NAMALWA (cell line): ENCODE measurements at places on chromosomes 11 and 22.

GRCh38 chr22:45968003-45968650, 8.8 kb downstream of the WNT7B start:
- DNase-seq, result no peak

- DNase-seq, result no peak
Observed at GRCh38 chr11:17746096-17746495, 11.5 kb downstream of the KCNC1 start.

DNA sequence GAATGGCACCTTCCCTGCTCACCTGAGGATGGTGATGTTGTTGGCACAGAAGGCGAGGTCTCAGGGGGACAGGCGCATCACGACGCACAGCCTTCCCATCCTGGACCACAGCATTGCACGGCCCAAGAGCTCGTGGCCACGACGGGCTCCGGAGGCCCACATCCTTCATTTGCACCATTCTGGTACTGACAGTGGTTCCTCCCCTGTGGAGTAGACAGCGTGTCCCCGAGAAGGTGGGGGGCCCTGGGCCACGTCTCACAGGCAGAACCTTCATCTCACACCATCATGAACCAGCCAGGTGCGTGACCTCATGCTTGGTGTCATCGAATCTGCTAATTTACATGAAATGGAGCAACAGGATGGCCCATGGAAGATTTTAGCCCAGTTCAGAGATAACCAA, 180.0 kb downstream of the CTTN start:
- no peak for DNase-seq

GRCh38 chr11:122359081-122359571, 243.1 kb upstream of the BLID start:
- no peak for DNase-seq

DNA sequence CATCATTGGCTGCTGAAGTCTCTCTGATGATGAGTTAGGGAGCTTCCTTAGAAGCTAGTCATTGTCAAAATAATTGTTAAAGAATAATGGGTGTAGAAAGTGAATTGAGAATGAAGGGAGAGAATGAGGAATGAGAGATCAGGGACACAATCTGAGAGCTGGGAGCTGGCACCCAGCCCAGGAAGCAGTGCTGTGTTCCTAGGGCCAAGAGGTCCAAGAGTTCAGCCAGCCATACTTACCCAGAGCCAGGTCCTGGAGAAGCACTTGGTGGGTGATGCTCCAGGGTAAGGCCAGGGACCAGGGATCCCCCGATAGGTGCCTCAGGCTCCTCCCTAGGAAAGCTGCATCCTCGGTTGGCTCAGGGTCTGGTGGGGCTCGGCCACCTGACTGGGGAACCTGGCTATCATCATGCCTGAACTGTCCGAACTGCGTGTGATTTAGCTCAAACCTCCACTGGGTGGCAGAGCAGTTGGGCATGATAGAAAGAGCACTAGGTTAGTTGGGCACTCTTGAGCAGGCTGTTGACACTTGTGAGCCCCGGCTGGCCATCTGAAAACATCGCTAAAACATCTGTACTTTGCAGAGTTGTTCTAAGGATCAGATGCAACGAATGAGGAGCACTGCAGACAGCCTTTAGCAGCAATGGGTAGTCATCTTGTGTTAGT, 123.9 kb upstream of the NCAM1 start:
- peak; percentile 1 for DNase-seq

GRCh38 chr11:125407046-125407445, 89.0 kb downstream of the FEZ1 start:
- no peak for DNase-seq

- DNase-seq, result peak; percentile 75
Observed at GRCh38 chr11:78045851-78046485, 17.7 kb upstream of the THRSP start.

DNA sequence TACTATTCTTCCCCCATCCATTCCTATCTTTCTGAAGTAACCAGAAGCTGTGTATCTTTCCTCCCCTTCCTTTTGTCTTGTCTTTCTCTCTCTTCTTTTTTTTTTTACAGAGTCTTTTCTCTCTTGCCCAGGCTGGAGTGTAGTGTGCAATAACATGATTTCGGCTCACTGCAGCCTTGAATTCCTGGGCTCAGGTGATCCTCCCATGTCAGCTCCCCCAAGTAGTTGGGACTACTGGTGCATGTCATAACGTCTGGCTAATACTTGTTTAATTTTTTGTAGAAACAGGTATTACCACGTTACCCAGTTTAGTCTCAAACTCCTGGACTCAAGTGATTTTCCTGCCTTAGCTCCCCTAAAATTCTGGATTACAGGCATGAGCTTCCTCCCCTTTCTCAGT, 86.5 kb downstream of the IGLL5 start:
- DNase-seq, result no peak

- DNase-seq, result peak; percentile 31
Observed at GRCh38 chr11:43825217-43825816, 55.3 kb upstream of the ALKBH3 start.

DNA sequence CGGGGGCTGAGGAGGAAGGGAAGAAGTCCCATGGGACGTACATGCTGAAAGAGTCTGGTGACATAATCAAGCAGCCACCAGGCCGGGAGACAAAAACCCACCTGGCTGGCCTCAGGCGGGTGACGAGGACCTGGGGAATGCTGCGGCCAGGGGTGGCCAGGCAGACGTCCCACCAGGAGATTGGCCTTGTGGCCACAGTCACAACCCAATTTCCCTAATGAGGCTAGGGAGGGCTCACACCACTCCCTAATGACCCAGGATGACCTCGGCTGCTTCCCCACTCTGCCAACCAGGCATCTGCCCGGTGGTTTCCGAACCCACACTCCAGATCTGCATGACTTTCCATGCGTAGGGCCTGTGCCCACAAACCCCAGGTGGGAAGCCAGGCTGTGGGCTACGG, 66.9 kb downstream of the SCUBE1 start:
- DNase-seq, result no peak

- DNase-seq, result no peak
Observed at GRCh38 chr11:12359761-12360160, 17.6 kb upstream of the PARVA start.

DNA sequence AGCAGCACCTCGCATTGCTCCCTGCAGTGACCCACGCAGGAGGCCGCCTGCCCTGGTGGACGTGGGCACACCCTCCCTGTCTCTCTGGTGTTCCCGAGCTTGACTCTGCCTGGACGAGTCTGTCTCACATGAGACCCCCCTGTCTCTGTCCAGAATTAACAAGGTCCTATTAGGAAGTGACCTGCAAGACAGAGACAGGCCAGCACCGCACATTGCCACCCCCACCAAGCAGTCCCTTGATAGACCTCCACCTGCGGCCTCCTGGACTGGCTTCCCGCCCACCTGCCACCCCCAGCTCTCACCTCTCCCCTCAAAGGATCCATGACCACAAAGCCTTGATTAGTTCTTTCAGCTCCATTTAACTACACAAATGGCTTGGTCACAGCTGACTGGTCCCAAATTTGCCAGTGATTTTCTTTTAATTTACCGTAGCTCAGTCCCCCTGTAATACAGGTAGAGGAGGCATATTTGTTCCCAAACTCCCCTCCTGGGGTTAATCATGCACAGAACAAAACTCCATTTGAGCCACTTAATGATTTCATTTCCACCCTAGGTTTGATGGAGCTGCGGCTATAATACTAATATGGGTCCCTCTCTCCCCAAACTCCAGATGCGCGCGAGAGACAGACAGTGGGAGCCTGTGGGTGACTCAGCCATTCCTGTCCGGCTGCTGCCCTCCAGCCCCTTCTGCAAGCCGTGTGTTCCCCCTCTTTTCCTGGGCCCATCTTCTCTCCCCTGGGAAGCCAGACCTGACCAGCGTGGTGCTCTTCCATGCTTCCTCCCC, 11.2 kb downstream of the SPATA19 start:
- DNase-seq, result peak; percentile 23

- DNase-seq, result no peak
Observed at GRCh38 chr11:32018672-32019071, 72.2 kb upstream of the RCN1 start.

DNA sequence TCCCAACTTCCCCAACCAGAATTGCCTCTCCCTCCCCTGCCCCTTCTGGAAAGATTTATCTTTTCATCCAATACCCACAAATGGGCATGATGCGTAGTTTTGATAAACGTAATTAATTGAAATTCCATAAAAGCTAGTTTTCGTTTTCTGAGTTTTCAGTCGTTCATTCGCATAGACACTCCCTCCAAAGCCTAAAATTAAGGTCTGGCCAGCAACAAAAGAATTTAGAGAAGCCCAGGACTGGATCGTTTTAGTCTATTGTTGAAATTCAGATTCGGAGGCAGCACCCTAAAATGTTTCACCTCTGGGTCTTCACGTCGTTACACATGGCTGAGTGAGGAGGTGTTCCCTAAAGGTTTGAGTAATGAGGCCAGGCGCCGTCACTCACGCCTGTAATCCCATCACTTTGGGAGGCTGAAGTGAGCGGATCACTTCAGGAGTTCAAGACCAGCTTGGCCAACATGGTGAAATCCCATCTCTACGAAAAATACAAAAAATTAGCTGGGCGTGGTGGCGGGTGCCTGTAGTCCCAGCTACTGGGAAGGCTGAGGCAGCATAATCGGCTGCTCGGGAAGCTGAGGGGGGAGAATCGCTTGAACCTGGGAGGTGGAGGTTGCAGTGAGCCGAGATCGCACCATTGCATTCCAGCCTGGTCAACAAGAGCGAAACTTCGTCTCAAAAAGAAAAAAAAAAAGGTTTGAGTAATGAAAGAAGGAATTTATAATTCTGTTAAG, 589 bp upstream of the NDUFC2 start:
- DNase-seq, result no peak

DNA sequence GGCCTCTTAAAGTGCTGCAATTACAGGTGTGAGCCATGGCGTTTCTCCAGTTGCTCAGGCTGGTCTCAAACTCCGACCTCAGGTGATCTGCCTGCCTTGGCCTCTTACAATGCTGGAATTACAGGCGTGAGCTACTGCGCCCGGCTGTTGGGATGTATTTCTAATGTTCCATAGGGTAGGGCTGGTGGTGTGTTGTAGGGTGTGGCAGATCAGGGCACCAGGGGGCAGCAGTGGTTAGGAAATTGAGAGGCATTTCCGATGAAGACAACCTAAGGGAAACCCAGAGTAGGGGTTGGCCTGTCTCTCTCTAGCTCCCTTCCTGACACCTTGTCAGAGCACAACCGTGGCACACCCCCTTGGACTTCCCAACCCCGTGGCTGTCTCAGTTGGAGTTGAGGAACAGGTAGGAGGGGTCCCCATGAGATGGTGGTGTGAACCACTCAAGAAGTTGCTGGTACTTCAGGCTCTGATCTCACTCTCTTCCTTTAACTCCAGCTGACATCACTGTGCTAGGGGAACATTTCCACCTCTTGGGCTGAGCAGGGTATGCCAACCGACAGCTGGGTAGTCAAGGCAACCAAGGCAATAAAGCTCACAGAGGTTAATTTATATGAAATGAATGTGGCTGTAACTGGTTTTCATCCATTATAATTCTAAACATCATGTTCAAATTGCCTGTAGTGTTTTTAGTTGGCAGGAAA, 33.0 kb downstream of the YWHAH start:
- DNase-seq, result peak; percentile 81

GRCh38 chr11:65362320-65362931, 7.9 kb downstream of the TIGD3 start:
- no peak for DNase-seq

DNA sequence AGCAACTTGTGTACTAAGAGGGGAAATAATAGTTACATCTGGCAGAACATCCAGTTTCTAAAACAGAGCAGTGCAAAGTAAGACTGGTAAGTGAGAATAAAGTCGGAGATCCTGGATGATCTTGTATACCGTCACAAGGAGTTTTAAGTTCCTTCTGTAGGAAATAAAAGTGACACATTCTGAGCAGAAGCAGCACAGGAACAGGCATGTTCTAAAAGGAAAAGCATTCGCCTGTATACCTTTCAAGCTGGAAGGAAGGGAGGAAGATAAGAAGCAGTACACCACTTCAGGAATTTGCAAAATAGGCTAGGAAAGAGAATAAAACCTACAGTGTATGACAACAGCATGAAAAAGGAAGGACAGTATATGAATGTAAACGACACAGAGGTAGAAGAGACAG, 106.2 kb upstream of the TP53AIP1 start:
- DNase-seq, result no peak

DNA sequence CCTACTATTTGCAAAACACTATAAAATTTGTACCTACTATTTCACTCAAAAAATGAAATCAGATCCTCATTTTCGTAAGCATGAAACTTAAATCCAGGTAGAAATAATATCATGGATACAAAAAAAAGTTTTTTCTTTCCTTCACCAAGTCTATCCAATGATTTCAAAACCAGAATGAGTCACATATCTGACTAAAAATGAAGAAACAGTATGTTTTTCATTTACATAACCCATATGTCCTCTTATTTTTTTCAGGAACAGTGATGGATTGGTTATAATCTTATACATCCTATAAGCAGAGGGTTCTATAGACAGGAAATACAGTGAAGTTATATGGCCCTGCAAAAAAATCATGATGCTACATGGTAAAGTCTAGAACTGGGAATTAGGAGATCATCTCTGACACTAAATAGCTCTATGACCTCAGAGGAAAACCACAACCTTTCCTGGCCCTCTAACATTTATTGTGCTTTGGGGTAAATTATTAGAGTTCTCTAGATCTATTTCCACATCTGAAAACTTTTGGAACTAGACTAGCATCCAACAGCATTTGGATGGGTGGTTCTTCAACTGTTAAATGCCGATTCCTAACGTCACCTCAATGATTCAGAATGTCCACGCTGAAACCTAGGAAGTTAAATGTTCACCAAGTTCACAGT, 10.9 kb downstream of the MTMR2 start:
- DNase-seq, result no peak

DNA sequence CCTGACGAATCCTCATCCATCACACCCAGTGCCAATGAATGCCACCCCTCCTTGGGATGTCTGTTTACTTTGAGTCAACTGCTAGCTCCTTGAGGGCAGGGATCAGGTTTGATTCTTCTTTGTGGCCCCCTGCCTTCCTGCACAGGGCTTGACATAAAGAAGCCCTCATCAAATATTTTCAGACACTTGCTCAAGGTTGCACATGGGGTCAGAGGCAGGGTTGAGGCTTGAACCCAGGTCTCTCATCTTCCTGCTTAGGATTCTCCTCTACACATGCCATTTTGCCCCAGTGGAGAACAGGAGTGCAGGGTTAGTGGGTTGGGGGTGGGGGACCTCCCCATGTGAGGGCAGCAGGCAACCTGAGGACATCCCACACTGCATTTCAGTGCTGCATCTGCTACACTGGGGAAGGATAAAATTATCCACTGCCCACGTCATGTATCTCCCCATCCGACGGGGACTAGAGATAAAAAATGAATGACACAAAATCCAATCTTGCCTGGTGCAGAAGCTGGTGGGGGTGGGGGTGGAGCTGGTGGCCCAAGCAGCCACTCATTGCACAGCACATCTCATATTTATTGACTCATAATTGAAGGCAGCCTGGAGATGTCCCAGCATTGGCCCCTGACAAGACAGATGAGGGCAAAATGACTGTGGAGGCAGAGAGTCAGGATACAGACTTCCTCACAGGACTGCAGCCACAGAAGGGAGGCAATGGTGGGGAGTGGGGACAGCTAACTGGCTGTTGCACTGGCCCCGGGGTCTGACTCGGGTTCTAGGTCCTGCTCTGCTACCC, 41.3 kb downstream of the NEU3 start:
- DNase-seq, result no peak

GRCh38 chr11:71148716-71149115, 103.7 kb downstream of the SHANK2 start:
- DNase-seq, result no peak
